ENCODE measurements at places on chromosomes 1 and 21.

DNA sequence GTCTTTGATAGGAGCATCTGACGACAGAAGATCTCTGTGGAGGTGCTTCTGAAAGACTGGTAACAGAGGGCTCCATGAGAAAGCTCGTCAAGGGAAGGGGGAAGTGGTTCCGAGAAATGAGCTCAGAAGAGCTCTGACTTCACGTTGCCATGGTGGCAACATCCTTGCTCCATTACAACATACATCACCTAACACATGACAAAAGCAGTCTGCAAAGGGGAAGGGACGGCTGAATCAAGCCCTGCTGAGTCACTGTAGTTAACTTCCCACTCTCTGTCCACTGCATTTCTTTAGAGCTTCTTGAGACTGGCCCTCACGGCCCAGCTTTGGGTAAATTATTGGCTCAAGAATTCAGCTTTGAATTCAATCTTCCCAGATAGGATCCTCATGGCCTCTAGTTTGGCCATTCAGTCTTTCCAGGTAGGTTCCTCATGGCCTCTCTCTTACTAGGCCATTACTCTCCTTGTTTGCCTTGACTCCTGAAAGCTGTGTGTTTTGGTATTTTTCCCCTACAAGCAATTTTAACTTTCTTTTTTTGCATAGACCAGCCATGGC, 88.0 kb upstream of the ZNF648 start:
- DNase-seq, result peak; percentile 29

- DNase-seq, result no peak
Observed at GRCh38 chr1:70737125-70737524, 310.5 kb downstream of the PTGER3 start.

DNA sequence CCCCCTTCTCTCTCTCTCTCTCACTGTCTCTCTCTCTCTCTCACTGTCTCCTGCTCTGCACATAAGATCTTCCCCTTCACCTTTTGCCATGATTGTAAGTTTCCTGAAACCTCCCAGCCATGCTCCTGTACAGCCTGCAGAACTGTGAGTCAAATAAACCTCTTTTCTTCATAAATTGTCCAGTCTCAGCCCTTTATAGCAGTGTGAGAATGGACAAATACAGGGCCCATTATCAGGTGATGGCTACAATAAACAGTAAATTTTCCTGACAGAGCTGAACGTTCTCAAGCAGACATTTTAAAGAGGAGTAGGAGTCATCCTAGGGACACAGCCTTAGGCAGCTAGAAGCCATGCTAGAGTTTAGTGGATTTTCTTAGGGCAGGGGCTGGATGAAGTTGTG, 1679.7 kb upstream of the B3GALT2 start:
- DNase-seq, result no peak

GRCh38 chr1:64361974-64362373, 108.0 kb upstream of the CACHD1 start:
- DNase-seq, result no peak

DNA sequence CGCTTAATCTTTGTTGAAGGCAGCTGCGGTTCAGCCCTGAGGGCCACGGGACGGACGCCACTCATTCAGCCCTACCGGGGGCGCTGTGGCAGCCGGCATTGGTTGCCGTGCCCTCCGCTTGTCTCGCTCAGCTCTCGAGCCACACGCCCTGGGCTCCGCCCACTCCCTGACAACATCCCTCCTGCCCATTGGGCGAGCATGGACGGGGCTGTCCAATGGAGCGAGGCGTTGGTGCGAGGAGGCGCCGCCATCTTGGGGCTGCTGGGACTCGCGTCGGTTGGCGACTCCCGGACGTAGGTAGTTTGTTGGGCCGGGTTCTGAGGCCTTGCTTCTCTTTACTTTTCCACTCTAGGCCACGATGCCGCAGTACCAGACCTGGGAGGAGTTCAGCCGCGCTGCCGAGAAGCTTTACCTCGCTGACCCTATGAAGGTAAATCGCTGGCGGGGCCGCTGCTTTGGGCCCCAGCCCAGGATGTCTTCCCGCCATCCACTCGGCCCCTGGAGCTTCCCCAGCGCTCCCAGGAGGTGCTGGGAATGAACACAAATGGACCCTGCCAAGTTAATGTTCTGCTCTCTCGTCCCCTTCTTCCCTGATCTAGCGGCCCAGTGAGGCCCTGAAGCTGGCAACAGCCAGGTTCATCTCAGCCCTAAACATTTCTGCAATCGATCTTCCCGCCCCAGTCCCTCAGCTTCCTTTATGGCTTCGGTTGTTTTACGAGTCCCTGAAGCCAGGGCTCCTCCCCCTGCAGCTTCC, at the start of gene SRP9:
Gene SRP9 (plus strand): TSS at position 244 of the 754 bp plus-strand sequence. CDS start 115 bp downstream, at position 359.
- DNase-seq, result peak; percentile 99

- no peak for DNase-seq
Observed at GRCh38 chr1:19154876-19155275, 55.2 kb downstream of the UBR4 start.

DNA sequence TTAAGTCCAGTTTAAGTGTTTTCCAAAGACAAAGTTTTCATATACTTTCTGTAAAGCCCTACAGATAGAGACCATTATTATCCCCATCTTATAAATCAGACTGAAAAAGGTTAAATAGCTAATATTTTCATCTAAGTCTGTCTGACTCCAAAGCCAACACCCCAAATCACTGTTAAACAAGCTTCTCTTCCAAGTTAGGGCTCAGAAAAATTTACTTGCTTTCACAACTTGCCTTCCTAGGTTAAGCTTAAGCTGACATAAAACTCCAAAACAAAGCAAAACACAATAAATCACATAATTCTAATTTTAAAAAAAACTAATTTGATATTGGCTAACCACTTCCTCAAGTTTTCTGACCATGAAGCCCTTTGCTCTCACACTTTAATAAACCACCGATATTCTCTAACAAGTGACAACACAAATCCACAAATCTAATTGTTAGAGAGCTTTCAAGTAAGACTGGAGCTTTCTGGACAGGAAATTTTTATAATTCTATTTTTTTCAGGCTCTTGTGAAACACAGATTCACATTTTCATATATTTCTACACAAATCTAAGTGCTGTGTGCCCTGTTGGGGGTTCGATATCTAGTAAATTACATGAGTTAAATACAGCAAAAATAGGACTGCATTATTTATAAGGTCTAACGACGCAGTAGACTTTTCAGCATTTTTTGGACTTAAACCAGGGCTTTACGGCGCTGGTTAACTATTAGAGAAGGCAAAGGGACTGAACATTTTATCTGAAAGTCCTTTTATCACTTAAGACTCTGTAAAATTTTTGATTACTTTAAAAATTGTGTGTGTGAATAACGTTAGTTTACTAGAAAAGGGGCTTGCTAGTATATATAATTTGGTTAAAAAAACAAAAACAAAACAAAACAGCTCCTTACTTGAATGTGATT, 2.1 kb downstream of the GNG12 start:
- DNase-seq, result no peak

DNA sequence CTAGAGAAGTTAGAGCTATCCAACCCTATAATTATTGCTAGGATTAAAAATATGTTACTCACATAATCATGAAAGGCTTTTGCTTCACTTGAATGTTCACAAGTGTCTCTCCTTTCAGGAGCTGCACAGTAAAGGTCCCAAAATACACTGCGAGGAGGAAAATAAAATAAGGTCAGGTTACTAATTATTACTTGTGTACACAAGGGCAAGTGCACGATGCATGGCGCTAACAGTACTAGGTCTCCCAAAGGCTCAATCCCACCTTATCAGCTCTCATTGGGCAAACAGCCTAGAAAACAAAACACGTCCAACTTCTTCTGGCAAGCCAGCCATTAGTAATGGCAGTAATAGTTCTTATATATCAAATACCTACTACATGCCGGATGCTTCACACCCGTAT, 4.4 kb downstream of the SSBP3 start:
- no peak for DNase-seq

GRCh38 chr1:69947837-69948236, 257.5 kb downstream of the LRRC40 start:
- DNase-seq, result no peak

DNA sequence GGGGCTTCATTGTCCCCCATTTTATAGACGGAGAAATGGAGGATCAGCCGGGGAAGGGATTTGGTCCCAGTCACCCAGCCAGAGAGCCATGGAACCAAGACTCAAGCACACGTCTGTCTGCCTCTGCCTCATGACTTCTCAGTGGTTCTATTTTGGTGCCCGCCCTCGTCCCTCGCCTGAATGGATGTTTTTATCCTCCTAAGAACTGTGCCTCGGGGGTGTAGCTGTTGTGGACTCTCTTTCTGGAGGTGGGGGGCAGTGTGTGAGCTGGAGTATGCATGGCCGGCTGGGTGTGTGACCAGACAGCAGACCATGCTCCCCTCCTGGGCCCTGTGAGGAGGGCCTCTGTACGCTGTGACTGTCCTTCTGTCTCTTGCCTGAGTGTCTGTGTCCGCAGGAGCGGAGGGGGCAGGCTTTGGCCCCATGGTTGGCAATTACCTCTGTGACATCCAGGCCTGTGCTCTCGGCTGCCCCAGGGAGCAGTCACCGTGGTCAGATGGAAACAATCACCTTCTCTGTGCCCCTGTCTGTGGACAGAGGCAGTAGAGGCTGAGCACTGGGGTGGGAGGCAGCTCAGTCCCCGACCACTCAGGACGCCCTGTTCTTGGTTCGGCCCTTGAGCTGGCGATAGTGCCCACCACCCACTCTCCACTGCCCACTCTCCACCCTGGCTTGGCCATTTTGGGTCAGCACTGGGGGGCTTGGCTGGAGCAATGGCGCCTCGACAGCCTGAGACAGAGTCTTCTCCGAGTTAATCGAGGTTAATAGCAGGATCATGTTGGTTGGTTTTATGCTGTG, 20.4 kb downstream of the WNT4 start:
- no peak for DNase-seq

DNA sequence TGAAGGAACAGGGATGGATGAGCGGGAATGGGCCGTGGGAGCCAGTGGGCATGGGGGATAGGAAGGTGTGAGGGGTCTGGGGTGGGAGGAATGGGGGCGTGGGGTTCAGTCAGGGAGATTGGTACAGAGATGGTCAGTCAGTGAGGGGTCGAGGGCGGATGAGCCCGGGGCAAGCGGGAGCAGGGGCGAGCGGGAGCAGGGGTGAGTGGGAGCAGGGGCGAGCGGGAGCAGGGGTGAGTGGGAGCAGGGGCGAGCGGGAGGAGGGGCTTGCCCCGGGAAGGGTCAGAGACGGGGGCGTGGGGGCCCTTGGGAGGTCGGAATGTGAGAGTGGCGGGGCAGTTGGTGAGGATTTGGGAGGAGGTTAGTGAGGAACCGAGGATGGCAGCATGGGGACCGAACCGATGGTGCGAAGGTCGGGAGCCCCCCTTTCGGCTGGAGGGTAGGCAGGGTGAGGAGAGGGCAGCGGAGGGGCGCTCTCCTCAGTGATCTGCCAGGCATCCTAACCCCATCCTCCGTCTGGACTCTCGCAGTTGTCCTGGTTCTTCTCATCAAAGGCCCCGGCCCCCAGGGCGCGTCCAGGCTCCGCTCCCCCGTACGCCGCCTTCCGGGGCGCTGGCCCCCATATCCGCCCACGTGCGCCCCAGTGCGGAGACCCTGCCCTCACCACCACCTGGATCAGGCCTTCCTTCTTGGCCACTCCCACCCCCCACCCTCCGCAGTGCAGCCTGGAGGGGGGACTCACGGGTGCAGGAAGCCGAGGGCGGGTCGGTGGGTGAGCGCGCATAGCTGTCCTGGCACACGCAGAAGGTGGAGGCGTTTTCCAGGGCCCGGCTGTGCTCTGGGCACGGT, 11.2 kb downstream of the EPHA10 start:
- no peak for DNase-seq

DNA sequence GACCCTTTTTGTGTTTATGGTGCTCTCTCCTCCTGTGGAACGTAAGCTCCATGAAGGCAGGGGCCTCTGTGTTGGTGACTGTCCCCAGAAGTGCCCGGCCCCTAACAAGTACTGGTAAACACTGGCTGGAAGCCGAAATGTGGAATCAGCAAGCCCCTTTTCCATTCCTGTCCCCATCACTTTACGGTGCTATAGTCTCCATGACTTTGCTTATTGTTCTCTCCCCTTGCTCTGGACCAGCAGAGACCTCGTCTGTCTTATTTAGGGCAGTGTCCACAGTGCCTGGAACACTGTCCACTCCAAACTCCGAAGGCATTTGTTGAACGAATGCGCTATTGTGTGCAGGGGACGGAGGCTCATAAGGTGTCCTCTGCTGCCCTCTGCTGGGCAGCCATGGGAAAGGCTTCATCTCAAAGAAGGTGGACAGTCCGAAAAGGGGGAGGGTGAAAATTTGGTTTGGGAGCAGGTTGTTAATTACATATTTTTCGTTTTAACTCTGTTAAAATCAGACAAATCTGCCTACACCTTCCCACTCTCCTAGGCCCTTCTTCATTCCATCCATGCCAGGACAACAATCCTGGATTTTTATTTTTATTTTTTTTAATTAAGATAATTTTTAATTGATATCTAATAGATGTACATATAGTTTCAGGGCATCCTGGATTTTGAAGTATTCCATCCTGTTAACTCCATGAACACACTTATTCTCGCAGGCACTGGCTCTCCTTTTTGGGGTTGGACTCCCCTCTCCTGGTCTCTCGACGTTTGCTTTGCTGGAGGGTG, 115.6 kb downstream of the PGBD5 start:
- peak; percentile 63 for DNase-seq

DNA sequence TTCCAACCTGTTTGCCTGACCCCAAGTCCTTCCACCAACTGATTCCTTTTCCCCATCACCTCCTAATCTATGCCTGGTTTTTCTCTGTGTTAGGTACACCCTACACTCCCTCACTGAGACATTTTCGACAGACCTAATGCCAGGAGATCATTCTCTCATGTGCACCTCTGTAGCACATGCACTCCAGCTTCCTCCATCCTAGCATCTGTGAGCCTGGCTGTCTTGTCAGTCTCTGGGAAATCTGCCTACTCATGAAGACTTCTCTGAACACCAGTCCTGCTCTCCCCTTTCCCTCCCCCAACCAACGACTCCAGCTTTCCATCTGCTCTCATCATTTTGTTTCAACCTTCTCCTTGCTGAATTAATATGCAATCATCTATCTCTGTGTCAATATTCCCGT, 987 bp downstream of the MED8 start:
- DNase-seq, result no peak

- no peak for DNase-seq
Observed at GRCh38 chr21:40688106-40688864, 158.7 kb downstream of the DSCAM start.

- no peak for DNase-seq
Observed at GRCh38 chr1:4724695-4725250, 70.4 kb downstream of the AJAP1 start.

DNA sequence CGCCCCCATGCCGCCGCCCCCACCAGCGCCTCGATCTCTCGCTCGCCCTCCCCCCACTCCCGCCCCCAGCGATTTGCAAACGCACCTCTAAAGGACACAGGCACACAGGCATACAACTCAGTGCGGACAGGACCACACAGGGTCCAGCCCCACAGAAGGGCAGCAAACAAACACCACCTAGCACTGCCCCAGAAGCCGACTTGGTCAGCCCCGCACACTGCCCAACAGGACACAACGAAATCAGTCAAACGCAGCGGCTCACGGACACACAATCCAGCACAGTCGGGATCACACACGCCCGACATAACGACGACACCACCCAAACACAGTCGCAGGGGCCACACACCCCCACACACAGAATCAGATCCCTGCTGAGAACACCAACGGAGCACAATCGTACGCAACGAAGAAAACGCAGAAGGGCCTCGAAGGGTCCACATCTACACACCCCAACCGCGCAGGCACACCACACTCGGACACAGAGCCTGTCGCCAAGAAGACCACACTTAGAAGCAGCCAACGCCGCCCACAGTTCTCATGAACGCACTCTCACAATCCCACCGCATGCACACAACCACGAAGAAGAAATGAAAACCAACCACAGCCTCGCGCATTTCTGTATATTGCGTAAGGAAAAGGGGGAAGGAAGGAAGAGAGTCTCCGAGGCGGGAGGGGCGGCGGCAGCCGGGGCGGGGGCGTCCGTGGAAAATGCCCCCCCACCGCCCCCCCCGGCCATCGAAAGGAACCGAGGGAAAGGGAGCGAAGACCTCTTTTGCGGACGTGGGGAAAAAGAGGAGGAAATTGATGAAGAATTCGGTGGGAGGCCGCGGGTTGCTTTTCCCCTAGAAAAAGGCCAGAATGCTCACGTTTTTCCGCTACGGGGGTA, 481 bp downstream of the TAL1 start:
- DNase-seq, result peak; percentile 40

All from CD4-positive, alpha-beta T cell treated with Interleukin-1 beta for 1 hour (primary cell).